ENCODE measurements at places on chromosomes 4 and X. TPM values are rescaled to one million over a fixed set of nuclear protein-coding genes. Genes with fewer than 3 reads are reported as not detected.

CACNA1F gene
- 0.09 TPM for total RNA-seq

JCHAIN gene
- not detected for total RNA-seq

DNA sequence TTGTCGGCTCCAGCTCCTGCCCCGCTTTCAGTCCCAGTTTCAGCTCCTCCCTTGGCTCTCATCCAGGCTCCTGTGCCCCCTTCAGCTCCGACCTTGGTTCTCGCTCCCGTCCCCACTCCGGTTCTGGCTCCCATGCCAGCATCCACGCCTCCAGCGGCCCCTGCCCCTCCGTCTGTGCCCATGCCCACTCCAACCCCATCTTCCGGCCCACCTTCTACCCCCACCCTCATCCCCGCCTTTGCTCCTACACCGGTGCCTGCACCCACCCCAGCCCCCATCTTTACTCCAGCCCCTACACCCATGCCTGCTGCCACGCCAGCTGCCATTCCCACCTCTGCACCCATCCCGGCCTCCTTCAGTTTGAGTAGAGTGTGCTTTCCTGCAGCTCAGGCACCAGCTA lies 31.2 kb downstream of the BCORL1 start:
- no peak overlapping the region for H3K4me3 ChIP-seq
- H3K36me3 ChIP-seq = no peaks in the 10 kb centered on the region
- H3K4me1 ChIP-seq = no peaks in the 10 kb centered on the region

DNA sequence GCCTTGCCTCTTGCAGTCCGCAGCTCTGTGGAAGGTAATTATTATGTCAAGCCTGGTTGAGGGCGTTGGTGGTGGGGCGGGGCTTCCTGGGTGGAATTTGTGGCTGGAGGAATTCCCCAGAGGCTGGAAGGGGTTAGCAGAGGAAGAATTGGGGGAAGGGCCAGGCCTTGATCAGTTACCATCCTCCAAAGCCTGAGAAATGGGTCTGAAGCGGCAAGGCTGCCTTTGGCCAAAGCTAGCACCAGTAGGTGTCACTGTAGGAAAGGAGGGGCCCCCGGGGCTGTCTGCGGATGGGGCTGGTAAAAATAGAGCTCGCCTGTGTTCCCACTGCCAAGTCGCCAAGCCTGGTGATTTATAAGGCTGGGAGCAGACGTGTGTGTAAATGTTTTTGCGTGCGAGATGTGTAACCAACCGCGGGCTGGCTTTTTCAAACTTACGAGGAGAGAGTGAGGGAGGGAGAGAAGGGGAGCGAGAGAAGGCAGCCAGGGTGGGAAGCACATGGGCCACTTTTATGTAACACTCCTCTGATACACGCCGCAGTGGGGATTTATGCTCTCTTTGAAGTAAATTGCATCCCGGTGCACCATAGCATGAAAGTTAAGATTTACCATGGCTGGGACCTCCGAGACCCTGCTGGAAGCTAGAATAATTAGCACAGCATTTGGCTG lies 367.0 kb downstream of the BCOR start:
- DNase-seq = peak; percentile 38
- no peak overlapping the region for H3K27ac ChIP-seq
- no peaks in the 10 kb centered on the region for H3K4me1 ChIP-seq
- H3K4me3 ChIP-seq = no peak overlapping the region
- no peaks in the 10 kb centered on the region for H3K36me3 ChIP-seq

MTTP gene
- 0.77 TPM for total RNA-seq

PRDM8 gene
- not detected for total RNA-seq

DNA sequence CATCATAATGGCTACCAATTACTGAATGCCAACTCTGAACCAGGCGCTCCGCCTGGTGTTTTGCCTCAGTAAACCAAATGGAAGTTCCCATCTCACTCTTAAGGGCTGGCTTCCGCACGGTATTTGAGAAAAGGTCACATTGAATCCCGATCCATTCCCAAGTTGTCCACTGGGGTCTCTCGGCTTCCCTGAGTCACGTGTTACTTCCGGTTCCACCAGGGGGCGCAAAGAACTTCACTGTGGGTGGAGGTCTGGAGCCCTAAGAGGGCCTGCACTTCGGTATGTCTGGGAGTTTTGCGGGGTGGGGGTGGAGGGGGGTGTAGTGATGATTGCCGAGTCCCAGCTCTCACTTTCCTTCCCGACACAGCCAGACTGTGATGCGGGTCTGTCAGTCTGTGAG lies 13.4 kb upstream of the NHS start:
- H3K4me1 ChIP-seq = no peaks in the 10 kb centered on the region
- H3K4me3 ChIP-seq = no peak overlapping the region
- peak; percentile 55 for DNase-seq

GRCh38 chr4:183249854-183250253 lies 70.2 kb downstream of the CLDN22 start:
- 0 out of 2 replicates have a peak, but pooled peaks cover 2% of the 10 kb centered on the region for H3K36me3 ChIP-seq
- peaks cover 25% of the 10 kb centered on the region for H3K4me1 ChIP-seq
- peak; percentile 35 for DNase-seq
- H3K27me3 ChIP-seq = no peaks in the 10 kb centered on the region
- H3K27ac ChIP-seq = no peak overlapping the region
- no peak overlapping the region for H3K4me3 ChIP-seq

- no peak for DNase-seq
- no peak overlapping the region for H3K4me3 ChIP-seq
- no peaks in the 10 kb centered on the region for H3K27me3 ChIP-seq
- H3K27ac ChIP-seq = no peak overlapping the region
- no peaks in the 10 kb centered on the region for H3K36me3 ChIP-seq
Observed at GRCh38 chrX:11965436-11965835, 172.8 kb upstream of the FRMPD4 start.

MGARP gene
- total RNA-seq = 0.26 TPM

CT55 gene
- not detected for total RNA-seq

SLC2A9 gene
- total RNA-seq = 17.5 TPM

CXCL10 gene
- total RNA-seq = not detected

NDP gene
- 0.37 TPM for total RNA-seq

RHOXF1 gene
- total RNA-seq = not detected

GATA1 gene
- not detected for total RNA-seq

GRCh38 chrX:55127692-55128091 lies 38.9 kb downstream of the PAGE2 start:
- H3K27ac ChIP-seq = no peak overlapping the region
- DNase-seq = no peak
- H3K4me1 ChIP-seq = no peaks in the 10 kb centered on the region
- no peaks in the 10 kb centered on the region for H3K27me3 ChIP-seq

DNA sequence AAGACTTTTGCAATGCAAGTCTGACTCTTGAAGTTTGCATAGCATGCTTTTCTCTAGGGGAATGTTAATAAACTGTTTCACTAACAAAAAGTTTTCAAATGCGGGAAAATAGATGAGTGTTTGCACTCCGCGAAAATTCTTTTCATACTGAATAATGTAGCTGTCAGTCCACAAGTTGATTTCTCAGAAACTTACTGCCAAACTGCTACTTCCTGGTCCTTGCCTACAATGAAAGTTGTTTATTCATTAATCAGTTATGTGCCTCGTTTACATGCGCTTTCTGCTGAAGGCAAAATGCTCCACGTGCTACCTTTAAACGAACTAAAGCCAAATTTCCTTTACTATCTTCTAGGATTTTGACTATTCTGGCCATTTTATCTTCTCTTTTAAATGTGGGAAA lies 166.2 kb downstream of the MAGEB17 start:
- no peak overlapping the region for H3K27ac ChIP-seq
- no peak for DNase-seq
- H3K36me3 ChIP-seq = no peaks in the 10 kb centered on the region
- H3K4me3 ChIP-seq = no peak overlapping the region

GRCh38 chrX:150868625-150869024 lies 29.8 kb downstream of the CD99L2 start:
- no peak overlapping the region for H3K27ac ChIP-seq
- no peaks in the 10 kb centered on the region for H3K27me3 ChIP-seq
- no peaks in the 10 kb centered on the region for H3K4me1 ChIP-seq
- no peak overlapping the region for H3K4me3 ChIP-seq
- H3K36me3 ChIP-seq = no peaks in the 10 kb centered on the region
- no peak for DNase-seq

GRCh38 chr4:6056976-6057766 lies 38.9 kb upstream of the C4orf50 start:
- no peaks in the 10 kb centered on the region for H3K36me3 ChIP-seq
- no peak overlapping the region for H3K27ac ChIP-seq
- H3K4me3 ChIP-seq = no peak overlapping the region
- no peaks in the 10 kb centered on the region for H3K4me1 ChIP-seq
- no peak for DNase-seq

DNA sequence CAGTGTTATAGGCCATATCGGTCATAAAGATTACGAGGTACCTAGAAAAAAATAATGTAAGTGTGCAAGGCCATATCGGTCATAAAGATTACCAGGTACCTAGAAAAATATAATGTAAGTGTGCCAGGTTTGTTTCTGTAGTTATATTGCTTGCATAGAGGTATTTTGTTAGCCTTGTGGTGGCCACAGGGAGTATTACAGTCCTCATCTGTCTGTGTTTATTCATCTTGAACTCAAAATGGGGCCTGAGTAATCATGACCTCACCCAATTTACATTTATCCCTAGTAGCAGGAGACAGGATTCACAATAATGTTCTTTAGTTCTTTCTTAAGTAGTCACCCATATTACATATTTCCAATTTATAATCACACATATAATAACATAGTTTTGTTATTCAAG lies 459.7 kb downstream of the MID1IP1 start:
- H3K27me3 ChIP-seq = no peaks in the 10 kb centered on the region
- no peaks in the 10 kb centered on the region for H3K36me3 ChIP-seq
- no peak for DNase-seq
- H3K4me1 ChIP-seq = no peaks in the 10 kb centered on the region
- H3K27ac ChIP-seq = no peak overlapping the region

HEPH gene
- 27.9 TPM for total RNA-seq

GRCh38 chr4:165793236-165793635 lies 79.8 kb upstream of the TLL1 start:
- no peak overlapping the region for H3K27ac ChIP-seq
- no peaks in the 10 kb centered on the region for H3K4me1 ChIP-seq
- no peak overlapping the region for H3K4me3 ChIP-seq

DNA sequence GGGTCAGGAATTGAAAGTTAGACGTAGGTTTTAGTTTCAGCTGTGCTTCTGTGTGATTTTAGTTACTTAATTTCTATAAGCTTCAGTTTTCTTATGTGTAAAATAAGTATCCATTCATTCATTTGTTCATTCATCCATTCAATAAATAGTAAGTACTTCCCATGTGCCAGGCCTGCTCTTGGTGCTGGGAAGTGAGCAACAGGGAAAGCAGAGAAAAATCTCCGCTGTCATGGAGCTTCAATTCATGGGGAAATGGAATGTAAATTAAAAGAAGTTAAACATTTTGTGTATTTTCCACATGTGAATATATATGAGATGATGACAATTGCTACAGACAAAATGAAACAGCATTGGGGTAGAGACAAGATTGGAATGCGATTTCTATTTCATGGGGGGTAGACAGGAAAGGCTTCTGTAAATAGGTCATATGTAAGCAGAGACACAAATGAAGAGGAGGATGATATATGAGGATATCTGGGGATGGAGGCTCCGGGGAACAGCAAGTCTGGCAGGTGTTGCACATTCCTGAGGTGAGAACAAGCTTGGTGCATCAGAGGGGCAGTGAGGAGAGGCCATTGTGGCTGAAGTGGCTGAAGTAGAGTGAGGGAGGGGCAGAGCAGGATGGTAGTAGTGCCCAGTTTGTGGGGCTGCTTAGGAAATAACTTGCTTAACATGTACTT lies 66.2 kb downstream of the FHIP1A start:
- H3K27ac ChIP-seq = no peak overlapping the region
- no peaks in the 10 kb centered on the region for H3K36me3 ChIP-seq
- DNase-seq = no peak
- H3K4me1 ChIP-seq = no peaks in the 10 kb centered on the region
- no peaks in the 10 kb centered on the region for H3K27me3 ChIP-seq
- no peak overlapping the region for H3K4me3 ChIP-seq

DNA sequence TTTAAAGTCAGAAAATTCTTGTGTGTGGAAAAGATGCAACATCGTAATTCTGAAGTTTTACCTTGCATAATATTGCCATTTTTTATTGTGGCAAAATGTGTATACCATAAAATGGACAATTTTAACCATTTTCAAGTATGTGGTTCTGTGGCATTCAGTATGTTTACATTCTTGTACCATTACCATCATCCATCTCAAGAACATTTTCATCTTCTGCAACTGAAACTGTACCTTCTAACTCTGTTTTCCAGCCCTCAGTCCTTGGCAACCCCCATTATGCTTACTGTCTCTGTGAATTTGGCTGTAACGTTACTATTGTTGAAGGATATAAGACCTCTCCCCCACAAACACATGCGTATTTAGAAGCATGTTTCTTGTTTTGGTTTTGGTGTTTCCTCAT lies 123.2 kb downstream of the BMPR1B start:
- no peaks in the 10 kb centered on the region for H3K4me1 ChIP-seq
- H3K27ac ChIP-seq = no peak overlapping the region
- DNase-seq = no peak
- no peaks in the 10 kb centered on the region for H3K27me3 ChIP-seq
- no peaks in the 10 kb centered on the region for H3K36me3 ChIP-seq

DNA sequence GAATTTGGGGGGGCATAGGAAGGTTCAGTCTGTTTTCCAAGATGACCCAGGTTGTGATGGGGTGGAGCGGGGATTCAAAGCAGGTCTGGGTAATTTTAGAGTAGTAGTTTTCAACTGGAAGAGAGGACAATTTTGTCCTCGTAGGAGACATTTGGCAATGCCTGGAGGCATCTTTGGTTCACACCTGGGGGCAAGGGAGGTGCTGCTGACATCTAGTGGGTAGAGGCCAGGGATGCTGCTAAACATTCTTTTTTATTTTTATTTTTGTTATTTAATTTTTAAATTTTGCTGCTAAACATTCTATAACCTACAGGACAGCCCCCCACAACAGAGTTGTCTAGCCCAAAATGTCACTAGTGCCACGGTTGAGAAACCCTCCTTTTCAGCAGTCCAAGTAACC lies 1.9 kb downstream of the RAB9A start:
- no peaks in the 10 kb centered on the region for H3K27me3 ChIP-seq
- no peak for DNase-seq
- no peak overlapping the region for H3K4me3 ChIP-seq
- H3K27ac ChIP-seq = peak overlapping the region; percentile 86

DNA sequence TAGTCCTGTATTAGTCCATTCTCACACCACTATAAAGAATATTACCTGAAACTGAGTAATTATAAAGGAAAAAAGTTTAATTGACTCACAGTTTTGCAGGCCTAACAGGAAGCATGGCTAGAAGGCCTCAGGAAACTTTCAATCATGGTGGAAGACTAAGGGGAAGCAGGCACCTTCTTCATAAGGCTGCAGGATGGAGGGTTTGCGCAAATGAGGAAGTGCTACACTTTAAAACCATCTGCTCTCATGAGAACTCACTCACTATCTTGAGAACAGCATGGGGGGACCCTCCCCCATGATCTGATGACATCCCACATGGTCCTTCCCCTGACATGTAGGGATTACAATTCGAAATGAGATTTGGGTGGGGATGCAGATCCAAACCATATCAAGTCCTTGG lies 12.1 kb upstream of the MAGEA11 start:
- H3K4me3 ChIP-seq = no peak overlapping the region
- H3K27ac ChIP-seq = no peak overlapping the region
- no peak for DNase-seq
- H3K4me1 ChIP-seq = no peaks in the 10 kb centered on the region
- no peaks in the 10 kb centered on the region for H3K36me3 ChIP-seq

GRCh38 chr4:165359506-165359905 lies 19.3 kb upstream of the CPE start:
- H3K4me1 ChIP-seq = no peaks in the 10 kb centered on the region
- no peaks in the 10 kb centered on the region for H3K36me3 ChIP-seq
- H3K27me3 ChIP-seq = no peaks in the 10 kb centered on the region

GRCh38 chr4:144357975-144358374 lies 217.5 kb upstream of the GYPA start:
- H3K4me3 ChIP-seq = no peak overlapping the region
- no peaks in the 10 kb centered on the region for H3K4me1 ChIP-seq
- no peaks in the 10 kb centered on the region for H3K36me3 ChIP-seq

All from Caco-2 (cell line).